ENCODE measurements at places on chromosomes 12 and 14. TPM values are rescaled to one million over a fixed set of nuclear protein-coding genes. Genes with fewer than 3 reads are reported as not detected.

TPH2 gene
- total RNA-seq, result not detected

IL26 gene
- total RNA-seq, result not detected

COL2A1 gene
- total RNA-seq, result 1.1 TPM

MAP3K9 gene
- 2.0 TPM for total RNA-seq

TAS2R50 gene
- 1.7 TPM for total RNA-seq

WNT1 gene
- total RNA-seq, result not detected

DNA sequence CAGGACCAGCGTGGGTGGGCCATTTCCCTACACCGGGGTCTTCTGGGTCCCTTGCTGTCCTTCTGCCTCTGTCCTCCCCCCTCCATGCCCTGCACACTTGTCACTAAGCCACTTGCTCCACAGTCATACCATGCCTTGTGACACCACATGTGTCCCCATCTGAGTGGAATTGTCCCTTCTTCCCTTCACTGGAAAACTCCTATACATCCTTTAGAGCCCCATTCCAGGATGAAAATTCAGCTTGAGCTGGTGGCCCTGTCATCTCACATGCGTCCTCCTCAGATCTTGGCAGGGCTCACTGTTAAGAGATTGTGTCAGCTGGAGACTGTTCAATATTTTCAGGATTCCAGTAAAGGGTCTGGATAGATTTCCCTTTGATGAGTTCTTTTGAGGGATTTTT is 87.4 kb downstream of the DNAH10 start:
- no peak for DNase-seq

DNA sequence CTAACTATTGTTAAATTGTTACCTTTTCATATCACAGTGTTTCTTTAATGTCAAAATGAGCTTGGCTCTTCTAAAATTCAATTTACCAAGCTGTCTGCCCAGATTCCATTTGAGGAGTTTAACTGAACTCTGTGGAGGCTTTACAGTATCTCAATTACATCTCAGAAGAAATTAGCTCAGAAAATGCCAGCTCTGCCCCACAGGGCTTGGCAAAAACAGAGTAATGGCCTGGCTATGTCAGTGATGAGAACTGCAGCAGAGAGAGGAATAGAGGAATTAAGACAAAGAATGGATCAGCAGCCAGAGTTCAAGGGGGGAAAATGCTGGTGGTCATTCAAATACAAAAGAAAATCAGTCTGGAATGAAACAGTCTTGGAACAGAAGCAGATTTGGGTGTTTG is 15.8 kb upstream of the TMTC1 start:
- no peak for DNase-seq

GRCh38 chr14:74240794-74241651 is 1.8 kb downstream of the VSX2 start:
- no peak for DNase-seq

GRCh38 chr12:42704810-42705401 is 115.4 kb upstream of the PRICKLE1 start:
- DNase-seq, result no peak

GRCh38 chr14:99189201-99189801 is 82.7 kb downstream of the BCL11B start:
- DNase-seq, result no peak

DNA sequence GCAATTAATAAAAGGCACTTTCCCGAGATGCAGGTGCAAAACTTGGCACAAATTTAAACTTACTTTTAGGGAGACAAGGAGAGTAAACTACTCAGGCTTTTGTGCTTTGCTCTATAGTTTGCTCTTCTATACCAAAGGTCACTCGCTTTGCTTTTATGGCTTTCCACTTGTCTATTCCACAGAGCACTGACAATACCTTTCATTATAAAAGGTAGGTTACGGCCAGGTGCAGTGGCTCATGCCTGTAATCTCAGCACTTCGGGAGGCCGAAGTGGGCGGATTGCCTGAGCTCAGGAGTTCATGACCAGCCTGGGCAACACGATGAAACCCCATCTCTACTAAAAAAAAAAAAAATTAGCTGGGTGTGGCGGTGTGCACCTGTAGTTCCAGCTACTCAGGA is 32.9 kb downstream of the ALKBH1 start:
- no peak for DNase-seq

- DNase-seq, result no peak
These were observed 39.2 kb upstream of the P2RX7 start for GRCh38 chr12:121093487-121093891.

- no peak for DNase-seq
These were observed 25.6 kb downstream of the CRADD start for GRCh38 chr12:93702707-93703315.

DNA sequence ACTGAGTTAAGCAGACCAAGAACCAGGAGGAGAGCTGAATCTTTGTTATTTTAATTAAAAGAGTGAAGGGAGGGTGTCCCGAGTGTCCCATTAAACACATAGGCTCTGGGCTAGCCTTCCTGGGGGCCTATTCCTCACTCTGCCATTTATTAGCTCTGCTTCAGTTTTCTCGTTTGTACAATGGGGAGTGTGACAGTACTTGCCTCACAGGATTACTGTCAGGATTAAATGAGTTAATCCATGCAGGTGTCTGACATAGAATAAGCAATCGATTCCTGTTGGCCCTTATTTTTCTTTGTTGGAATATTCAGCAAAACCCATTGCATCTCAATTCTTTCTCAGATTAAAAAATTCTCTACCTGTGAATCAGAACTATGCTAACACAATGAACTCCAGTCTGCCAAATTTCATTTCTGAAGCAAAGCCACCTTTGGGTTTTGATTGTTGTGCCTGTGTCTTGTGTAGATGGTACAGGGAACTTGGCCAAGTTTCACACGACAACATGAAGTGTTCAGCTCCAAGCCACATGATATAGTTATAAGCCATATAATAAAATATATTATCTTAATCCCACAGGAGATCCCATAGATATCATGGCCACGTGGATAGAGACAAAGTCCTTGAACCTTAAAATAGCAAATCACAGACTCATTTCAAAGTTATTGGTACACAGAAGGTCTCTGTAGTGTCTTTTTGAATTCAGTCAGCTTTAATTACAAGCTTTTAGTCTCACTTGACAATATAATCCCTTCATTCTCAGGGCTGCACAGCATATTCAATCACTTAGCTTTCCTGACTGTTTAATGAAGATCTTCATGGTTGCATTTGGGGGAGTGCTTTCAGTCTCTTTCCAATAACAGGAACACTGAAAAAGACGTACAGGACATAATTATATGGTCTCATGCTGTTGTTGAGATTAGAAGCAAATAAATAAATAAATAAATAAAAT is 34.4 kb upstream of the CRY1 start:
- no peak for DNase-seq

- DNase-seq, result no peak
These were observed 418 bp upstream of the MYG1 start for GRCh38 chr12:53299101-53299453.

GRCh38 chr12:92703786-92704185 is 997 bp downstream of the PLEKHG7 start:
- no peak for DNase-seq

DNA sequence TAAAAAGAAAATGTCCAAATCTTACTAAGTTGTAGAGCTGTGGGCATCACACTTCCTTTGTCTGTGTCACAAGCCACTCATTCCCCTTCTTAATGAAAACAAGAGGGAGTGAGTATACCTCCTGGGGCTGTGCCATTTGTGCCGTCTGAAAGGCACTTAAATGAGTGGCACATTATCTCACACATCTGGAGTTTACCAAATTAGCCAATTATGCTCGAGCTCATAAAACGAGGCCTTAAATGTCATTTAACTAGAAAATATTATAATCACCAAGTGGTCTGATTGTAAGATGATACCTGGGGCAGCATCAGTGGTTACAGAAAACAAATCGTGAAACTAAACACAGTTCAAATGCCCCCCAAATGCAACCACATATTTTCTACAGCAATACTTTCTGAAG is 146.1 kb downstream of the PAX9 start:
- DNase-seq, result no peak

DNA sequence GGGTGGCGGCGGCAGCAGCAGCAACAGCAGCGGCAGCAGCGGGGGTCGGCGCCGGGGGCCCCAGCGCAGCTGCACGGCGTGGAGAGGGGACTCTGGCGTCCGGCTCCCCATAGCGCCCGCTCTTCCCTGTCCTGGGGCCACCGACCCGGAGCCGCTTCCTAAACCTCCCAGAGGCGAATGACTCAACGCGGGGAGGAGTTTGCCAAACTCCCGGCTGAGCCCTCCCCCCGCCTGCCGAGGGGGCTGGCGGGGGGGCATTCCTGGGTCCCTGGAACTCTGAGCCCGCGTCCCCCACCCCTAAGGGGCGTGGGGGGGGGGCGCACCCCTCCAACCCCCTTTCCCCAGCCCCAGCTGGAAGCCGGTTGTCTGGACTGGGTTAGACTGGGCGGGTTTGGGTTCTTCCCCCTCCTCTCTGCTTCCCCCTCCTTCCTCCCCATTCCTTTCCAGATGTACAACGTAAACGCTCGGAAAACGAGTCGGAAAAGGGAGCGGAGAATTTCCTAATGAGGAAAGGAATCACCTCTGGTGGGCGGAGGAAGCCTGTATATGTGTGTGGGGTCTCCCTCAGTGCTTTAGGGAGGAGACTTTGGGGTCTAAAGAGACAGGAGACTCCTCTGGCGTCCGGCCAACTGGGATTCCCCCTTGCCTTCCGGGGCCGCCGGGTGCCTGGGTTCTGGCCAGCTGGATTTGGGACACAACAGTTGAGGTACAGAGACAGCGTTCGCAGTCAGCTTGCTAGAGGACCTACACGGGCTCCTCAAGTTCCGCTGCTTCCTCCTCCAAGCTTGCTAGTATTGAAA is at the start of gene ITGA5:
ITGA5 (minus strand) TSS at position 179 of the 800 bp plus-strand sequence; CDS start at position 111, 68 bp downstream.
- DNase-seq, result peak; percentile 89

- DNase-seq, result peak; percentile 18
These were observed 8.1 kb downstream of the CARMIL3 start for GRCh38 chr14:24059841-24060388.

DNA sequence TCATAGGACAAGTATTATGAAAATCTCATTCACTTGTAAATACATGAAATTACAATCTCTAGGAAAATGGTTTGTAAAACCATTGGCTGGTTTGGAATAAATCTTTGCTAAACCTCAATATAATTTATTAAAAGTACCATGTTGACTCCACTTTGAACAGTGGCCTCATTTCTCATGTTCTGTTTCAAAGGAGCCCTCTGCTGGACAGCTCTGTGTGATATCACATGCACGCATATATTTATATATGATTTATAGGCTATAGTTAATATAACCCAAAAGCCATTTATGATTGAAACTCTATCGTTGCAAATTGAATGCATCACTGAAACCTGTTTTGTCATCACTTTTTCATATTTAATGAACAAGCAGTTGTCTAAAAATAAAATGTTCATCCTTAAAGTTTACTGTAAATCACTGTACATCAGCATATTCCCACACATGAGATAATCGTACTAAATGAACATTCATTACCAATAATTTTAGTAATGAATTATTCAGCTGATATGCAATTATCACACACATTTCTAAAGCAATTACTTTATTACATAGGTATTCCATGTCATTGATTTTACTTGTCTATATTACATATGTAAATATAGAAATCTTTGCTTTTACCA is 493.8 kb downstream of the NPAS3 start:
- DNase-seq, result no peak

DNA sequence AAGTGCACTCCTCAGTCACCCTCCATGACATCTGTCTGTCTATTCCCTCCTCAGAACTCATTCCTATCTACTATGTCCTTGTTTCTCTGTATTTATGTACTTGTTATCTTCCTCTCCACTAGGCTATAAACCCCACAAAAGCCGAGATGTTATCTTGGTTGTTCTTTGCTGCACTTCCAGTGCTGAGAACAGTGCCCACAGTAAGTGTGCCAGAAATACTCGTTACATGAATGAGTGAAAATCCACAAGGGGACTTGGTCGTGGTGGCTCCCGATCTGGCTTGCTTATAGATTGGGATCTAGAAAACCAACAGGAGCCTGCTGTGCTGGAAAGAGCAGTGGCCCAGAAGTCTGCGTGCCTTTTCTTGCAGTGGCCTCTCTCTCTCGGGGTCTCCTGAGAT is 111.9 kb upstream of the PRMT8 start:
- no peak for DNase-seq

DNA sequence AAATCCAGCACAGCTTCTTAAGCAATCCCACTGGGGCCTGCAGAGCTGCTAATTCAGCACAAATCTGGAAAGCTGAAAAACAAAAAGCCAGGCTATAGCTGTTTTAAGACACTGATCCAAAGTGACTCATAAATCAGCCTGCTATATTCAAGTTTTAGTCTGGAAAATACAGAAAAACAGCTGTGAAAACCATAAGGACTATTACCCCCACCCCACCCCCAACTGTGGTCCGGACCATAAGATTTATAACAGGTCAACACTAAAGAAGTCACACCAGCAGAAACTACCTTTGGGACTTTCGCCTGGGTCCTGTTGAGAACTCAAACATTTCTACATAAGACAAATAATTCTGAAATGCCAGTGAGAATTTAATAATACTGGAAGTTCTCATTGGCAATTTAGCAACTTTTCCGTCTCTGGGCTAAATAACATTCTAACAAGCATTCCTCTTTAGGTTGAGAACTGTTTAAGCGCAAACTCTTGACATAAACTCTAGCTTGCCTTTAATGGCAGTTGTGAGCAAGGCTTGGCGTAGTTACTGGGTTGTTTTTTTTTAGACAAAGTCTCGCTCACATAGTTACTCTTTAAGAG is 3.3 kb downstream of the LRIG3 start:
- DNase-seq, result no peak

GRCh38 chr14:35346738-35347322 is 54.6 kb downstream of the PSMA6 start:
- DNase-seq, result no peak

DNA sequence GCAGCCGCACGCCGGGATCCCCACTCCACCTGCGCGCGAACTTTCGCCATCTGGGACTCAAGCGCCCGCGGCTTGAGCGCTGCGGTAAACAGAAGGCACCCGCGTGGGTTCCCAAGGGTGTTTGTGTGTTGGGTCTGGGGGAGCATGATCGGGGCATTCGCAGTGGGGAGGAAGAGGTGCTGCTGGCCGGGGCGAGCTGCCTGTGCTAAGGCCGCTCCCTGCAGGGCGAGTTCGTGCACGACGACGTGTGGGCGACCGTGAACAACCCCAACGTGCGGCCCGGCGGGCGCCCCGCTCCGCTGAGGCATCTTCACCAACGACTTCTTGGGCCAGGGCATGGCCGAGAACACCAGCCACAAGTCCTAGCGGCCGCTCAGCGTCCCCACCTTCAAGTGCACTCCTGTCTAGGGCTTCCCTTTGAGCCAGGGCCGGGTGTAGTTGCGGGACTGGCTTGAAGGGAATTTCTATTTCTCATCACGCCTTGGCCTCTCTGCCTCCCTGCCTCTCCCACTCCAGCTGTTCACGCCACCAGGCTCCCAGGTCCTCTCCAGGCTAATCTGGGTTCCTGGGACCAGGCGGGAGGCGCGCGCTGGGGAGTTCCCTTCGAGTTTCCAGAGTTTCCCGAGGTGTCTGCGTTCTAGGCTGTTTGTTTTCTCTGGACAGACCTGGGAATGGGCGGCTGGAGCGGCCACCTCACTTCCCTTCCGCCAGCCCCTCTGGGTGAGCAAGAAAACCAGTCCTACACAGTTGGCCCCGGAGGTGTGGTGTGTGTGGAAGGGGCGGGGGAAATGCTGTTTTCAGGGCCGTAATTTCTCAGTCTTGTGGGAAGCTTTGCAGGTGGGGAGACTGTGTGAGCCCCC is 417.8 kb upstream of the TMTC1 start:
- DNase-seq, result no peak

All from ovary (tissue), 10 donors.